ENCODE measurements at places on chromosomes 5 and 9. TPM values are rescaled to one million over a fixed set of nuclear protein-coding genes. Genes with fewer than 3 reads are reported as not detected.

STKLD1 gene
- total RNA-seq = 1.6 TPM

SV2C gene
- total RNA-seq = 1.7 TPM

TRIM52 gene
- 10.8 TPM for total RNA-seq

ITK gene
- total RNA-seq = 0.16 TPM

UBQLN1 gene
- total RNA-seq = 265 TPM

TAF11L10 gene
- not detected for total RNA-seq

EQTN gene
- 1.6 TPM for total RNA-seq

PCDHAC2 gene
- 33.5 TPM for total RNA-seq

SLC22A4 gene
- 1.6 TPM for total RNA-seq

NR5A1 gene
- total RNA-seq = under 0.01 TPM

ANP32B gene
- total RNA-seq = 3.9 TPM

WDR31 gene
- total RNA-seq = 1.7 TPM

GLDC gene
- total RNA-seq = 10.0 TPM

OR1J2 gene
- not detected for total RNA-seq

B4GALT1 gene
- 1.2 TPM for total RNA-seq

IFNA13 gene
- total RNA-seq = not detected

SLC1A1 gene
- 54.7 TPM for total RNA-seq

ORM1 gene
- not detected for total RNA-seq

PCDHGA11 gene
- total RNA-seq = 16.4 TPM

PHAX gene
- 103 TPM for total RNA-seq

CENPK gene
- total RNA-seq = 8.1 TPM

TNFSF8 gene
- total RNA-seq = 1.1 TPM

WDR38 gene
- total RNA-seq = not detected

OR1Q1 gene
- not detected for total RNA-seq

LECT2 gene
- total RNA-seq = not detected

TRPM3 gene
- 20.6 TPM for total RNA-seq

LRRC19 gene
- not detected for total RNA-seq

BRINP1 gene
- 51.3 TPM for total RNA-seq

PARP8 gene
- 48.7 TPM for total RNA-seq

PCDHB14 gene
- total RNA-seq = 13.4 TPM

QRFP gene
- not detected for total RNA-seq

HTR4 gene
- total RNA-seq = 0.16 TPM

CER1 gene
- total RNA-seq = not detected

CYSTM1 gene
- 3.9 TPM for total RNA-seq

PIP5KL1 gene
- total RNA-seq = 1.4 TPM
